Testis (tissue), 5 donors: ENCODE measurements at places on chromosomes 12 and 14. TPM values are rescaled to one million over a fixed set of nuclear protein-coding genes. Genes with fewer than 3 reads are reported as not detected.
A peak's percentile ranks its signal among the peaks of the same experiment; 100 is the strongest.

PLEKHG7 gene
- 0.31 TPM for total RNA-seq

DNA sequence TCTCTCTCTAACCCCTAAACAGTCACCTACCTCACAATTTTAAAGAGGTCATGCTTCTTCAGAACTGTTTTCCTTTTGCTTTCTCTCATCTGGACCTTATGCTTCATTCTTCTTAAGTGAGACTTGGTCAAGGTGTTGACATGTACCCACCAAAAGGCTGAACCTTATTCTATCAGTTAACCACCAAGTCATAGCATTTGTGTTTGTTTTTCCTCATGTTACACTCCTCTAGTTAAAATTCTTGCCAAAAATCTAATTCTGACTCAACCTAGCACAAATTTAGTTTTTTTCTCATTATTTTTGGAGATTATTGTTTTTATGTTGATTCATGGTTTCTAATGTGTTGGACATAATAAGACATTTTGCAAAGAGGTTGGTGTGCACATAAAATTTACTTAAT, 578.6 kb downstream of the SLC16A7 start:
- no peak for DNase-seq
- H3K4me1 ChIP-seq, result no peaks in the 10 kb centered on the region
- H3K36me3 ChIP-seq, result no peaks in the 10 kb centered on the region
- no peak overlapping the region for H3K4me3 ChIP-seq
- H3K27me3 ChIP-seq, result no peaks in the 10 kb centered on the region
- H3K27ac ChIP-seq, result no peak overlapping the region

DNA sequence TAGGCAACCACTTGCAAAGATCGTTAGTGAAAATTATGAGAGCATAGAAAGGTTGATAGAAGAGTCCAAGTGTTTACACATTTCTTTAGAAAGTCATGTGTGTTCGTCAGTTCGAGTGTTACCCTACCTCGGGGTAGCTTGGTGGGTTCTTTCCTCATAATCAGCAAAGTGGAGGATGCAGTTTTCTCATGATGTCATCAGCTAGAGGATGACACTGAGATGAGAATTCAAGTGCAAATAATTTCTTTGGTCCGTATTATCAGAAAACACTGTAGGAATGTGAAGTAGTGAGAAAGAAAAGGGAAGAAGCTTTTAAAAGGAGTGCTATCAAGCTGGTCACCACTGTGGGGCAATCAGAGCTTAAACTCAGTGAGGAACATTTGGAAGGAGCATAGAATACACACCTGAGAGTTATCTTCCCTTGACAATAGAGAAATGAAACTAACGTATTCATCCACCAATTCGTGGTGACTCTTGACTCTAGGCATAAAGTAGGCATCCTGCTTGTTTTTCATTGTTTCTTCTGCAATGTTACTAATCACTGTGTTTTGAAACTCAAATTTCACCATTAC, 1340.9 kb upstream of the TMEM132C start:
- H3K4me3 ChIP-seq, result no peak overlapping the region
- no peaks in the 10 kb centered on the region for H3K36me3 ChIP-seq
- DNase-seq, result peak; percentile 27
- H3K27me3 ChIP-seq, result no peaks in the 10 kb centered on the region

MORN3 gene
- total RNA-seq, result 8.3 TPM

DNA sequence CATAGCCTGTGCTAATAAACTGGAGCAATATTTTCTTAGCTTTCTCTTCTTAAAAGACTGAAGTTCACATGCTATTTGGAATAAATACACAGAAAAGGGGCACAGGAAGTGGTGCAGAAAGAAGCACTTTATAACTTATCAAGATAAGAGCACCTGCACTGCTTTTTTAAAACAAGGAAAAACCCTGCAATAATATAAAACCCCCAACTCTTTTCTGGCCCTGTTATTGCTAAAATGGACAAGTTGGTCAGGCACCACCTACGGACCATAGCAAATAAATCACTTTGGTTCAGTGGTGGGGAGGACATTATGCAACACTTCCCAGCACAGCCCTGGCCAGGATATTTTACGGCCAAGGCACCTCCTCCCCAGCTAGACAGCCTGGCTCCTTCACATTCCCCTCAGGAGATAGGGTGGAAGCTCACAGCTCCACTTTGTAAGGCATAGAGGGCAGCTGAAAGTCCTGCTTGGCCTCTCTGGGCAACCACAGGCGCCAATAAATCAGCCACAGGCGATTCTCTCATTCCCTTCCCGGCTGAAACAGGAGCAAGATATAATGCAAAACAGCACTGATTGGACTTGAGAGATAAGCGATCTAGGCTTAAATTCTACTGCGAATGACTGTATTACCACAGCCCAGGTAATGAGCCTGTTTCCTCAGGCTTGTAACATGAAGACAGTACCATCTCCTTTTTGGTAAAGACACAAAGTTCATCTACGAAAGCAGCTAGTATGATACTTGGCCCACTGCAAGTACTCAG, 2.0 kb downstream of the ZBTB25 start:
- H3K27ac ChIP-seq, result peak overlapping the region; percentile 100
- no peaks in the 10 kb centered on the region for H3K36me3 ChIP-seq
- DNase-seq, result peak; percentile 24
- H3K27me3 ChIP-seq, result no peaks in the 10 kb centered on the region
- no peak overlapping the region for H3K4me3 ChIP-seq
- peaks cover 28% of the 10 kb centered on the region for H3K4me1 ChIP-seq

DNA sequence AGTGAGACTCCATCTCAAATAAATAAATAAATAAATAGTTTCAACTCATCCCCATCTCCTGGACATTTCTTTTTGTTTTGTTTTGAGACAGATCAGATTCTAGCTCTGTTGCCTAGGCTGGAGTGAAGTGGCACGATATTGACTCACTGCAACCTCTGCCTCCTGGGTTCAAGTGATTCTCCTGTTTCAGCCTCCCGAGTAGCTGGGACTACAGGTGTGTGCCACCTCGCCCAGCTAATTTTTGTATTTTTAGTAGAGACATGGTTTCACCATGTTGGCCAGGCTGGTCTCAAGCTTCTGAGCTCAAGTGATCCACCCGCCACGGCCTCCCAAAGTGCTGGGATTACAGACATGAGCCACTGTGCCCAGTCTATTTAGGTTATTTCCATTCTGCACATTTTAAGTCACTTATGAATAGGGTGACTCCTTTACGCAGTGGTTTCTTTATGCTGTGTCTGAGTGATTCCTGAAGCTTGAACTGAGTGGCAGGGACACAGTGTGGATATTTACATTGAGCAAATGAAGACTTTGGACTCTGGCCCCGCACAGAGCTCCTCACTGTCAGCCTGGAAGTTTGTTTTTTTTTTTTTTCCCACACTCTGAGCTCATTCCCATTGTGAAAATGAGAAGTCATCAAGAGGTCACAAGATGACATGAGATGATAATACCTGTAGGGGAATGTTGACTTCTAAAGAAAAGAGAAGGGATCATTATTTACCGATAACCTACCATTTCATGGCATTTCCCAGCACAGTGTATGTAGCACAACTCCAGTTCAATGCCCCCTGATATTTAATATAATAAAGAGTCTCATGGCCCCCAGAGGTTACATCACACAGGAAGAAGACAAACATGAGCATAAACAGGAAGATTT, 72.6 kb downstream of the TBX3 start:
- DNase-seq, result no peak
- H3K36me3 ChIP-seq, result no peaks in the 10 kb centered on the region
- H3K4me1 ChIP-seq, result no peaks in the 10 kb centered on the region
- H3K27ac ChIP-seq, result no peak overlapping the region
- no peaks in the 10 kb centered on the region for H3K27me3 ChIP-seq
- no peak overlapping the region for H3K4me3 ChIP-seq

FAM186B gene
- total RNA-seq, result 68.6 TPM

SYNE3 gene
- total RNA-seq, result 38.9 TPM

LMNTD1 gene
- total RNA-seq, result 18.7 TPM

- no peaks in the 10 kb centered on the region for H3K36me3 ChIP-seq
- H3K4me1 ChIP-seq, result no peaks in the 10 kb centered on the region
- no peak overlapping the region for H3K27ac ChIP-seq
- H3K4me3 ChIP-seq, result no peak overlapping the region
Observed at GRCh38 chr12:132236930-132237771, 92.2 kb downstream of the GALNT9 start.

- H3K27ac ChIP-seq, result peak overlapping the region; percentile 37
- no peaks in the 10 kb centered on the region for H3K36me3 ChIP-seq
- peak; percentile 84 for DNase-seq
- no peaks in the 10 kb centered on the region for H3K27me3 ChIP-seq
- peaks cover 38% of the 10 kb centered on the region for H3K4me1 ChIP-seq
- peak overlapping the region; percentile 48 for H3K4me3 ChIP-seq
Observed at GRCh38 chr14:68627868-68628604, 164.8 kb downstream of the ZFP36L1 start.

DNA sequence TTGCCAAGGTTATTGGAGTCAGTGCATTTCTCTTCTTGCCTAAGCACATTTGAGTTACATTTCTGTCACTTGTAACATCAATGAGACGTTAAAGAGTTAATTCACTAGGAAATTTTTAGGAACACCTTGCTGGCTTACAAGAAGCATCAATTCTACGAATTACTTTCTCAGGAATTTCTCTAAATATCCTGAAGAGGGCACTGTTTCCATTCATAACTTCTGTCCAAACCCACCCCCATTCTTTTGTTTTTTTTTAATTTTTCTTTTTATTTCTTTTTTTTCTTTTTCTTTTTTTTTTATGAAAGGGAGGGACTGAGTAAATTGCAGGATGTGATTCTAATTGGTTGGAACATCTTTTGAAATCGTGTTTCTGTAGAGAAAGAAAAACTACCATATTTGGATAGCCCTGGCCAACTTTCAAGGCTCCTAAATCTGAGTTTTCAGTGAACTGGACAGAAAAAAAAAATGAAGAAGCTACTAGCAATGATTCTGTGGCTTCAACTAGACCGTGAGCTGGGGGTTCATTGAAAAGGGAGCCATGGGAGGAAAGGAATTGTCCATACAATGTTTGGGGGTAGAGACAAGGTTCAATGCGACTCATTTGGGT, 285.3 kb downstream of the DAD1 start:
- DNase-seq, result no peak
- no peak overlapping the region for H3K27ac ChIP-seq
- H3K4me3 ChIP-seq, result no peak overlapping the region
- H3K4me1 ChIP-seq, result no peaks in the 10 kb centered on the region
- no peaks in the 10 kb centered on the region for H3K36me3 ChIP-seq

GRCh38 chr14:78075033-78075432, 95.1 kb upstream of the NRXN3 start:
- no peak overlapping the region for H3K27ac ChIP-seq
- H3K4me1 ChIP-seq, result no peaks in the 10 kb centered on the region
- H3K27me3 ChIP-seq, result no peaks in the 10 kb centered on the region
- H3K36me3 ChIP-seq, result no peaks in the 10 kb centered on the region
- H3K4me3 ChIP-seq, result no peak overlapping the region
- no peak for DNase-seq

DNA sequence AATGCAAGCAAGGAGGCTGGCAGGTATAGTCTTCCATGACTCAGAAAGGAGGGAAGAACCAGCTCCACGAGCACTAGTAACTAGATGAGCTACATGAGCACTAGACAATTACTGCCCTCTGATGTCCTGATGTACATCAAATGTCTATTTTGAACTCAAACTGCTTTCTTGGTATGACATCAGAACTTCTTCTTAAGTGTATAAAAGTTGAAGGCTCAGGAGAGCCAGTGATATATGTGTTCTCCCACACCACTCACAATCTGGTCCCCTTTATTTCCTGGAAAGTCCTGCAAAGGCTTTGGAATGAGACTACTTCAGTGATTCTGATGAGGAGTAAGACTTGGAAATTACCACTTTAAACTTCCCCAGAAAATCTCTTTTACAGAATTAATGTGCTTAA, 18.5 kb upstream of the DHRS7 start:
- no peak overlapping the region for H3K4me3 ChIP-seq
- no peak for DNase-seq
- H3K4me1 ChIP-seq, result no peaks in the 10 kb centered on the region
- H3K27ac ChIP-seq, result no peak overlapping the region
- H3K27me3 ChIP-seq, result no peaks in the 10 kb centered on the region

DNA sequence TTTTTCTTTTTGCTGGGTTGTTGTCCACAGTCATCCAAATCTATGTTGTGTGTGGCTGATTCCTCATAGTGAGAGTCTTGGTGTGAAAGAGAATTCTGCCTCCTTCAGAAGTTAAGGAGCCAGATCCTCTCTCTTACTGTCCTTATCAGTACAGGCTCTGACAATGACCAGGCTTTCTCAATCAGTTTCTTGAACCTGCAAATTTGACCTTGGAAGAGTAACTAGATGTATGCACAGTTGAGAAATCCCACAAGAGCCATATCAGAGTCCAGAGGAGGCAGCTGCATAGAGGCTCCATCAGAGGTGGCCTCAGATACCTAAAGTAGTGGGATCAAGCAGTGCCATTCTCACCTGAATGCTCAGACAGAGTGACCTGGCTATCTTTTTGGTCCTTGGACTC, 5.5 kb upstream of the GALC start:
- H3K4me3 ChIP-seq, result no peak overlapping the region
- H3K36me3 ChIP-seq, result no peaks in the 10 kb centered on the region
- no peak for DNase-seq
- H3K27ac ChIP-seq, result no peak overlapping the region

DNA sequence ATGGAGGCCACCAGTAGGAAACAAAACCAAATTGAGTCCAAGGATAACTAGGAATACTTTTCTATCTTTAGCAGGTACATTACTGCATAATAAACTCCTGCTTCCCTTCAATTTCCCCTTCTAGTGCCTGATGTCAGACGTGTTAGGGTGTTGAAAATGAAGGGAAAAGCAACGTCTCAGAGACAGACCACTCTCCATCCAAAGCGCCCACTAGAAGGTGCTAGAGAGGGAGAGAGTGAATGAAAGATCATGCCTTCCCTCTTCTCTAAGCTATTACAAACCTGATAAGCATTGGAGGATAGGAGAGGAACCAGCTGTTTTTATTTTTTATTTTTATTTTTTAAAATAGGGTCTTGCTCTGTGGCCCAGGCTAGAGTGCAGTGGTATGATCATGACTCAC, 64.1 kb downstream of the ZNF641 start:
- no peak overlapping the region for H3K27ac ChIP-seq
- no peak overlapping the region for H3K4me3 ChIP-seq

DNA sequence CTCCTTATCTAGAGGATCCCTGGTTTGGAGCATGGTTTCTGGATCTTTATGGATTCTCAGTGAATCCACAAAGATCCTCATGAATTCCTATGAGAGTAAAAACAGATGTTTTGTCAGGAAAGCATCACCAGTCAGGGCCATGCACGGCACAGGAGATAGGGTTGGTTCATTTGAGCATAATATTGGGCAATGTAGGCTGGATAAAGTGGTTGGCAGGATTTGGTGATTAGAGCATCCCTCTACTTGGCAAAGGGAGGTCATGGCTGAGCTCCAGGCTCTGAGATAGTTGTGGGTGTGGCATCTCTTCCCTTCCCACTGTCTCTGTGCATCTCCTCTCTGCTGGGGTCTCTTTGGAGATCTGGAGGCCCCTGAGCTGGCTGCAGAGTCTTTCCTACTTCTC, 149.8 kb downstream of the DACT1 start:
- H3K27me3 ChIP-seq, result no peaks in the 10 kb centered on the region

TSPAN11 gene
- 2.7 TPM for total RNA-seq

SNRPF gene
- 10.3 TPM for total RNA-seq
